GM23248 (cell line): ENCODE measurements at places on chromosomes 11 and 22. TPM values are rescaled to one million over a fixed set of nuclear protein-coding genes. Genes with fewer than 3 reads are reported as not detected.

The IGLL1 gene
- not detected in 2 replicates for total RNA-seq

The BDNF gene
- 63.6 and 64.1 TPM in 2 replicates for total RNA-seq

The GUCD1 gene
- total RNA-seq, result 92.4 and 125 TPM in 2 replicates

The TUB gene
- total RNA-seq, result 12.3 and 12.9 TPM in 2 replicates

The OR10V1 gene
- total RNA-seq, result not detected in 2 replicates

The SLC6A5 gene
- total RNA-seq, result not detected in 2 replicates

The BTBD18 gene
- total RNA-seq, result not detected in 2 replicates

The TEX54 gene
- total RNA-seq, result not detected in 2 replicates

The PGA3 gene
- not detected in 2 replicates for total RNA-seq

- DNase-seq, result no peak
Observed at GRCh38 chr11:17547932-17548331, 873 bp downstream of the OTOG start.

DNA sequence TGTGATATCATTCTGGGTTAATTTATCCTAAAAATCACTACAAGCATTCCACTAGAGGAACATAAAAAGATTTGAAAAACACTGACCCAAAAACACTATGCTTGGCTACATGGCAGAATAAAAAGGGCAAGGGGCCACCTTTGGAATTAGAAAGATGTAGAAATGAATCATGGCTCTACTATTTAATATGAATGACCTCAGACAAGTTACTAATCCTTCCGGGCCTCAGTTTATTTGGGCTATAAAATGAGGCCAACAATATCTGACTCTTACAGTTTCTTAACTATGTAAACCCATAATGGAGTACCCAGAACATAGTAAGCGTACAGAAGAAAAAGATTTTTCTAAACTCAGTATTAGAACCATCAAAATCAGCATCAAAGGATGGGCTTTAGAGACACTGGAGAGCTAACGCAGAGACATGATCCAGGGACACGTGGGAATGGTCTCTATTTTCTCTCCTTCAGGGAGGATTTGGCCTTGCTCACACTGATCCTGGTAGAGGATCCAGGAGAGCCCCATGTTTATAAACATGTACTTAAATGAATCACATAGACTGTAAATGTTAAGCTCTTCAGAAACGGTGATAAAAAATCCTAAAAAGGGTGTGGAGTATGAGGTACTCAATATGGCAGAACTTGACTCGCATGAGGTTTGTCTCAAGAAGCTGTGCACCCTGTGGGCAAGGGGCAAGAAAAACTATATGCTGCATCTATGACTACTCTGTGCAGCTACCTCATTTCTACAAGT, 288.4 kb upstream of the PITPNB start:
- peak; percentile 56 for DNase-seq

GRCh38 chr11:43787824-43788223, 92.8 kb upstream of the ALKBH3 start:
- no peak for DNase-seq

GRCh38 chr11:1351278-1351937, 38.3 kb upstream of the BRSK2 start:
- no peak for DNase-seq

- DNase-seq, result peak; percentile 29
Observed at GRCh38 chr11:70732881-70733196, 334.5 kb downstream of the CTTN start.

DNA sequence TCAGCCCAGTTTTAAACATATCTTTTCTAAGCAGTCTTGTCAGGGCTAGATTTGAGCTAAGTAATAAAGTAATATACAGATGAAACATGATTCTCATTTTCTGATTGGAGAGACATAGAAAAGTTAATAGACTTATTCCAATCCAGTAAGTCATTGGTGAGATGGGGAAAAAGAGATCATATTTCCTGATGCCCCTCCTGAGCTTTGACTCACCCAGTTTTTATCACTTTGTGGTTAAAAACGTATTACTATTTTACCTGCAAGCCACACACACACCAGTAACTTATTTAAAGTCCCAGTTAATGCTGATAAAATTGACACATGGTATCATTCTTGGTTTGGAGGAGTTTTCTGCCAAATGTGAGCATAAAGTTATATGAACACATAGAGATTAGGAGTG, 306.8 kb downstream of the CADM1 start:
- no peak for DNase-seq

DNA sequence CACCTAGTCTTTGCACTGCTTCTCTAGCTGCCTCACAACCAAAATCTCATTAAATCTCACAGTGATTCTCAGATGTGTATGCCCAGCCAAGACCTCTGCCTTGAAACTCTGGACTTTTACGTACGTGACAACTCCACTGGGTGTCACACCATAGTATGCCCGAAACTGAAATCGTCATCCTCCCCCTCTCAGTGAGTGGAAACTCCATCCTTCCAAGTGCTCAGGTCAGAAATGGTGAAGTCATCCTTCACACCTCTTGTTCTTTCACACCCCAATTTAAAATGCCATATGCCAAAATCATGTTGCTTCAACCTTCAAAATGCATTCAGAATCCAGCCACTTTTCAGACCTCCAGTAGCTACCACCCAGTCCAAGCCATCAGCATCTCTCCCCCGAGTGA, 42.5 kb downstream of the SFI1 start:
- no peak for DNase-seq

- peak; percentile 77 for DNase-seq
Observed at GRCh38 chr11:62124186-62125113, 639 bp downstream of the INCENP start.

- DNase-seq, result no peak
Observed at GRCh38 chr11:64239662-64240434, 1.0 kb upstream of the FKBP2 start.

- peak; percentile 80 for DNase-seq
Observed at GRCh38 chr11:34250732-34251588, 106.8 kb downstream of the ABTB2 start.

- DNase-seq, result no peak
Observed at GRCh38 chr11:2512431-2513407, 67.9 kb downstream of the KCNQ1 start.

DNA sequence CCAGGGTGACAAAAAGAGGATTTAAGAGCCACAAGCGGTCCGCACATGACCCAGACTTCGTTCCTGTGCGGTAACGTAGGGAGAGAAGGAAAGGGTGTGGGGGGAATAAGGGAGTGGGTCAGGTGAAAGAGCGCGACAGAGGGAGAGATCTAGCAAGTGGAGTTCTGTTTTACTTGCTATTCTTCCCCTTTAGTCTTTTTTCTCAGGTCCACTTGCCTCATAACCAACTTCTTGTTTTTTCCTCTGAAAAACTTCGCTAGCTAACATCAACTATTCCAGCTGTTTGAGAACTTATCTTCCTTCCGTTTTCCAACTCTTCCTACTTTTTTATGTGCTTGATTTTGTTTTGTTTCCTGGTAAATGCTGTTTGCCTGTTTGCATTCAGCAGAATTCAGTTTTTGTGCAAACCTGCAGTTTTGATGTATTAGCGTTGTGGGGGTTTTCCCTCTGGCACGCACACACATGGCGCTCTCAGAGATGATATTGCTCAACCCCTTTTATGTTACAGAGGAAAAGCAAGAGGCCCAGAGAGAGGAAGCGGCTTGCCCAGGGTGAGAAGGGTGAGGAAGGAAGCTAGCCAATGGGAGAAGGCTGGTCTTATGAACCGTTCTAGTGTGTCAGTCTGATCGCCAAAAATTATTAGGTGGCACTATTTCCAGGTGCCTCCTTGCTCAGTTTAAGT, 592 bp upstream of the CTSC start:
- DNase-seq, result peak; percentile 78

GRCh38 chr11:25961539-25961938, 370.4 kb upstream of the ANO3 start:
- DNase-seq, result no peak

DNA sequence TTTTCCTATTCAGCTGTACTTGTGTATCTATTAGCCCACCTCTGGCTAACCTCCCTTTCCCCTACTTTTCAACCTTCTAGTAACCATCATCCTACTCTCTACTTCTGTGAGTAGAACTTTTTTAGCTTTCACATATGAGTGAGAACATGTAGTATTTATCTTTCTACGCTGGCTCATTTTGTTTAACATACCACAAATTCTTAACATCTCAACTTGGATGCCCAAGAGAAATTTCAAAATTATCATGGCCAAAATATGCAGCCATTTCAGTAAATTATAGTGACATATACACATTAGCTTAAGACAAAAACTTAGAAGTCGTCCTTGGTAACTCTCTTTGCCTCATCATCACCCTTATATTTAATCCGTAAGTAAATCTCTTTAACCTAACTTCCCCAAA, 34.7 kb downstream of the LUZP2 start:
- no peak for DNase-seq

DNA sequence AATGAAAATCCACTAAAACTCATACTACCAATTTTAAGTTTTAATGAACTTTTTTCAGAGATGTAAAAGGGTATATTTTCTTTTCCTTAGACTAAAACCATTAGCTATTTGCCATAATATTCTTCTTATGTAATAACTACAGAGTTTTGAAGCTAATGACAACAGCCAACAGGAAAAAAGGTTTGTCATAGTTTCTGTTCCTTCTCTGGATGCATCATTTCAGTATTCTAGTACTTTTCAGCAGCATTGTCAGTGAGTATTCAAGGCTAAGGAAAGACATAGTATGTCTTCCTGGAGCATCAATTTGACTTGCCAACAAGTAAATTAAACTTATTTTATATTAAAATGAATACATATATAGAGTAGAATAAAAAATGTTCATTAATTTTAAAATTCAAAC, 166.0 kb downstream of the METTL15 start:
- DNase-seq, result no peak

DNA sequence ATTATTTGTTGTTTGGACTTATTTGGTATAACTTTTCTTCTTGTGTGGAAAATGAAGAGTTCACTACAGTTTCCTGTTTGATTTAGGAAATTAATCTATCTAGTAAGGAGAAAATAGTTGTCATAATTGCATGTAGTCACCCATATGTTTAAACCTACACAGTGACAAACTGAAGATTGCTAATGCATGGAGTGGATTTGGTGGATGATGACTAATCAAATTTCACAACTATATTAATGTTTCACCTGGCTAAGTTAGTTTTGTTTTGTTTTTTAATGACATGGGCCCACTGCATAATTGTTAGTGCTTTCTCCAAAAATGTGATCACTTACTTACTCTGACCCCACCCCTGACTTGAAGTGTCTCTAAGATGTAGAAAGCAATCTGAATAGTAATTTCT, 170.6 kb downstream of the DYNC2H1 start:
- DNase-seq, result peak; percentile 23

- no peak for DNase-seq
Observed at GRCh38 chr11:114185436-114185835, 110.8 kb upstream of the NNMT start.
